GM12878 (cell line): ENCODE measurements at places on chromosomes 3 and 15.

DNA sequence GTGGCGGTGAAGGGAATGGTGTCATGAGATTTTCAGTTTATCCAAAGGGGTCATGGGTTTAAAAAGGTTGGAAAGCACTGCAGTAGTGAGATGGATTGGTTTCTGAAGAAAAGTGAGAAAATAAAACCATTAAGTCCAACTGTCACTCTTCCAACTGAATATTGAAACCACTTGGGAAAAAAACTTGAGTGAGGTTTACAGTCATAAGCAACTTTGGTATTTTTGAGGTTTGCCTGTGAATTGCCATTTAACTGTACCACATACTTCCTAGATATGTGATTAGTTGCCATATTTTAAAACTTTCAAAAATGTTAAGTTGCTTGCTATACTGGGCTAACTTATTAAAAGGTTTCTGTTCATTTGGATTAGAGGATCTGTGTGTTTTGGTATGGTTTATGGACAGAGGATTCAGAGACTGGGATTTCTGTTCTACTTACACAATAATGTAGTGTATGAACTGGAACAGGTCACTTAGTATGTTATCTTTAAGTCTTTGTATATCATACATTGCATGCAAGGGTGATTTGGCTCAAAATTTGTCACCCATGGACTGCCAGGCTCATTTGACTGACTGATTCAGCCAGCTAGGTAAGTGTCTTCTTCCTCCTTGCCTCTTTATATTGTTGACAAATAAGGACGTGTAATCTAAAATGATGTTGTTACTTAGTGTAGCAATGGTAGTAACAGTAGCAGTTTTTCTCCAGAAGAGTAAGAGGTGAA lies 201.4 kb upstream of the EOMES start:
- no peak for DNase-seq

- no peak for DNase-seq
Observed at GRCh38 chr3:61650276-61650675, 88.9 kb downstream of the PTPRG start.

DNA sequence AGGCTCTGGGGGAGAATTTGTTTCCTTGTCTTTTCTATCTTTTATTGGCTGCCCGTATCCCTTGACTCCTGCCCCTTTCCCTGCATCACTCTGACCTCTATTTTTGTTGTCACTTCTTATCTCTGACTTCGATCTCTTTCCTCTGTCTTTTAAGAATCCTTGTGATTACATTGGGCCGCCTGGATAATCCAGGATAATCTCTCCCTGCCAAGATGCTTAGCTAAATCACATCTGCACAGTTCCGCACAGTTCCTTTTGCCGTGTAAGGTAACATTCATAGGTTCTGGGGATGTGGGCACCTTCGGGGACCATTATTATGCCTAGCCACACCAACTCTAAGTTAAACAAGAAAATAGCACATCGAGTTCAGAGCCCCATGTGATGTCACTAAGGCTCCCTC lies 103.0 kb upstream of the DPPA4 start:
- DNase-seq = no peak

GRCh38 chr3:129502641-129503408 lies 25.6 kb upstream of the RHO start:
- DNase-seq = no peak

GRCh38 chr3:195450731-195451229 lies 8.0 kb upstream of the ACAP2 start:
- DNase-seq = no peak

GRCh38 chr15:50260969-50261496 lies 4.5 kb downstream of the HDC start:
- DNase-seq = no peak

DNA sequence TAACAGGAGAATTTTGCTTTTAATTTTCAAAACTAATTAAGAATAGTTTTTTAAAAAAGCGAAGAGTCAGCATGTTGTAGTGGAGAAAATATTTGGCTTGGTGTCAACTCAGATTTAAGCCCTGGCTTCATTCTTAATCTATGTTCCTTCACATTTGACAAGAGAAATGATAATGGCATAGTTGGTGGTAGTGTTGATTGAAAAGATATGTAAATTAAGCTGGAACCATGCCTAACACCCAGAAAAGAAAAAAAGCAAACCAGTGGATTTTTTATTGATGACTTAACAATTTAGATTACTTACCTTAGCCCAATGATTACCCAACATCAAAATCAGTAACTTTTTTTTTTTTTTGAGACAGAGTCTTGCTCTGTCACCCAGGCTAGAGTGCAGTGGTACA lies 27.4 kb downstream of the TCAIM start:
- DNase-seq = no peak

- DNase-seq = peak; percentile 13
Observed at GRCh38 chr15:92158426-92158825, 235.3 kb upstream of the ST8SIA2 start.

GRCh38 chr15:70480196-70480856 lies 283.0 kb downstream of the UACA start:
- no peak for DNase-seq

GRCh38 chr3:35393901-35394799 lies 245.2 kb upstream of the ARPP21 start:
- no peak for DNase-seq

GRCh38 chr3:14124223-14124614 lies 451 bp downstream of the CHCHD4 start:
- DNase-seq = peak; percentile 48

DNA sequence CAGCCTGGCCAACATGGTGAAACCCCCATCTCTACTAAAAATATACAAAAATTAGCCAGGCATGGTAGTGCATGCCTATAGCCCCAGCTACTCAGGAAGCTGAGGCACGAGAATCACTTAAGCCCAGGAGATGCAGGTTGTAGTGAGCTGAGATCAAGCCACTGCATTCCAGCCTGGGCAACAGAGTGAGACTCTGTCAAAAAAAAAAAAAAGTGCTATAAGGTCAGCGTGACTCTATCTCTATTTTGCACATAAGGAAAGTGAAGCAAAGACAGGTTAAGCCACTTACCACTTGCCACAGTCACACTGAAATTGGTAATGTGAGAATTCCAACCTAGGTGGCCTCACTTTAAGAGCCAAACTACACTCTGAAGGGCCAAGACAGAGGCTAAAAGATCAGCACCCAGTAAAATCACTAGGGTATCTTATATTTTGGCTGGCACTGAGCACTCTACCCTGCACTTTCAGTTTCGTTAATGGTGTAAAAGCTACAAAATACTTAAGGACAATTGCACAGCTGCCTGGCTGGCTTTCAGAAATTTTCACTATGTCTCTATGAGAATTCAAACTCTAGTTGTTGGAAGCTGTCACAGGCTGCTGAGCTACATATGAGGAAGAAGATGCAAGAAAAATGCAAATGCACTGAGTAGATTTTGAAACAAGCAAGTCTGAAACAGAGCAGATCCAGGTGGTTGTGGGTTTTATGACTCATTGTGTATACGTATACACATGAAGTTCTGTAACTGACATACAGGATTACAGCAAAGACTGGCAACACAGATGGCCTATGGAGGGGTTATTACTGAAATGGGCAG lies 32.7 kb downstream of the TRANK1 start:
- DNase-seq = peak; percentile 97

- DNase-seq = no peak
Observed at GRCh38 chr3:172876297-172876696, 125.8 kb downstream of the ECT2 start.

DNA sequence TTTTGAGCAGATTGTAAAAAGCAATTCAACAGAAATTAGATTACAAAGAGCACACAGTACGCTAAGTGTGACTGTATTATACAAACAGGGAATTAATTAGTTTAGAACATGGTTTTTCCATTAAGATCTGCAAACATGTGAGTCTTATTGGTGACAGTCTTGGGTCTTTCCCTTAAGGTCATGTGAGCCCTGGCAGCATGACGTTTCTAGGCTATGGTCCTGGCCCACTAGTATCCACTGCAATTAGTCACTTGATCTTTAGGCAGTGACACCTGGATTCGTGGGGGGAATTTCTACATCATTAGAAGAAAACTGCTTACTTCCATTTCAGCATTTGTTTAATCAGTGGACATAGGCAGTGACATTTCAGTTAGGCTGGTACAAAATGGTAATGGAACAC lies 360.2 kb upstream of the NR2F2 start:
- no peak for DNase-seq

DNA sequence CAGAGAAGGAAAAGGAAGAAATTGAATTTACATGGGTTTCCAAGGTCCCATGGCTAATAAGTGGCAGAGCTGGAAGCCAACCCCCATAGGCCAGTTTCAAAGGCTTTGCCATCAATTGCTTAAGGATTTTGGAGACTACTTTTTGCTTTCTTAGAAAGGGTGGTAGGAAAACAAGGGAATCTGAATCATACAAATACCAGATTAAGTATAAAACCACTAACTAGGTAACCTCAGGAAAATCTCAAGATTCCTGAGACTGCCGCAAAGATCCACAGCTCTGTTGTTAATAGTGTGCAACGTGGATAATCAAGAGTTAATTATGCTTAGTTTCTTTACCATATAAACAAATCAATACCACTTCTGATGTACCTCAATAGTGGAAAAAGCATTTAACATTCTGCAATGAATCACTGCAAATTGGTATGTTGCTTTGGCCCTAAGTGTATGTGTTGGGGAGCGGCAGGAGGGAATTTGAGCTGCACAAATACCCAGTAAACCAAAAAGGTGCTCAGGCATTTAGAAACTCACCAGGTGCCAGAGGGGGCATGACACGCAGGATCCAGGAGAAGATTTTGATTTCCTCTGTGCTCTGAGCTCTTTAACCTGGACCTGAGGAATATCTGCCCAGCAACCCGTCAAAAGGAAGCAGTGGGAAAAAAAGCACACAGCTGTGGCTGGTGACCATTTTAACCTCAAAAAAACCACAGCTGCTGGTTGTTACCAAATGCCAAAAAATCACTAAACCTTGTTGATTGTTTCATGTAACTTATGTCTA lies 22.0 kb downstream of the AADAC start:
- no peak for DNase-seq

GRCh38 chr15:38297623-38298388 lies 45.2 kb downstream of the SPRED1 start:
- no peak for DNase-seq
